ENCODE measurements at places on chromosomes 13 and 19.

DNA sequence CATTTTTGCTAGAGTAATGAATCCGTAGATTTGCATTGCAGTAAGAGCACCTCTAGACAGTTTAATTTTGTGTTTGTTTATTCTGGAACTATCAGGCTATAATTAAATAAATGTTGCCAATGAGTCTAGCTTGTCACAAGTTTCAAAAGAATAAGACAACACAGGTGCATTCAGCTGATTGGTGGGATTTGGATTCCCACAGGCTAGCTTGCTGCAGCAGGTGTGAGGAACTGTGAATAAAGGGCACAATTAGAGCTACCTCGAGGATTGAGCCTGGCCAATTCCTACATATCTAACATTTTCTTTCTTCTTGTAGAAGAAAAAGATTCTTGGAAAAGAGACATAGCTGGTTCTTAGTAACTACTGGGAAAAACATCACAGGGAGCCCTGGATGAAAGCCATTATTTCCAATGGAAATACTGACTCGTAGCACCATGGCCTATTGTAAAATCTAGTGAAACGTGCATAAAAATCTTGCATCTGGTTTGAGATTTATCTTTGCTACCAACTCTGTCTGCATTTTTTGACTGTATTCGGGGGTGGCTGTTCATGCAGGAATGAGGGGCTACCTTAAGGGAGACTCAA lies 360.9 kb downstream of the FGF9 start:
- DNase-seq = no peak

- DNase-seq = no peak
Observed at GRCh38 chr19:418761-419671, 10.1 kb upstream of the C2CD4C start.

DNA sequence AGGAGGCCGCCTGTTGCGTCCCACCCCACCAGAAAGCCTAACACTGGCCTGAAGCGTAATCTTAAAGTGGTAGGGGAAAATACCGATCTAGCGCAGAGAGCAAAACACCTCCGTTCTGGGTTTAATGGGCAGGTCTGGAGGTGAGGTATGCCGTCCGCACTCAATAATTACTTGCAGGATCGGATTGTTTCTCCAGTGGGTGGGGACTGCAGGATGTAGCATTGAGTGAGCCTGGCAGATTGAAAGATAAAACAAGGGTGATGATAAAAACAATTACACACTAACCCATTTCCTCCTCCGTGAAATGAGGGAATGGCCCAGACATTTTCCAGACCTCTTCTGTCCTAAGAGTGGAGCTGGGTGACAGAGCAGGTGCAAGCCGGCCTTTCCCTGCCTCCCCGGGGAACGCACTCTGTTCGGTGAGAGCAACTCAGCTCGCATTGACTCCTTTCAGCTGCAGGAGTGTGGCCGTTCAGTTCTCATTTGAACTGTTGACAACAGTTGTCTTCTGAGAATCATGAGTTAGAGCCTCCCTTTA lies 110.2 kb upstream of the DOCK9 start:
- DNase-seq = peak; percentile 63

DNA sequence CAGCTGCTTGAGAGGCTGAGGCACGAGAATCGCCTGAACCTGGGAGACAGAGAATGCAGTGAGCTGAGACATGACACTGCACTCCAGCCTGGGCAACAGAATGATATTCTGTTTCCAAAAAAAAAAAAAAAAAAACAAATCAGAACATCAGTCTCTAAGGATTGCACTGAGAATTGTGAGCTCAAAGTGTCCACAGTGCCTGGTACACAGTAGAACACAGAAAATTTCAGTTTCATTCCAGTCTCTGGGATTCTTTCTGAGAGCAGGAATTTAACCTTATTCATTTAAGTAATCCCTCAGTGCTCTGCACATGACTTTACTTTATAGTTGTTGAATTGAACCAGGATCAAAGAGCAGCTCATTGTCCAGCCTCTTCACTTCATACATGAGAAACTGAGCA lies 25.9 kb upstream of the GATAD2A start:
- DNase-seq = no peak

DNA sequence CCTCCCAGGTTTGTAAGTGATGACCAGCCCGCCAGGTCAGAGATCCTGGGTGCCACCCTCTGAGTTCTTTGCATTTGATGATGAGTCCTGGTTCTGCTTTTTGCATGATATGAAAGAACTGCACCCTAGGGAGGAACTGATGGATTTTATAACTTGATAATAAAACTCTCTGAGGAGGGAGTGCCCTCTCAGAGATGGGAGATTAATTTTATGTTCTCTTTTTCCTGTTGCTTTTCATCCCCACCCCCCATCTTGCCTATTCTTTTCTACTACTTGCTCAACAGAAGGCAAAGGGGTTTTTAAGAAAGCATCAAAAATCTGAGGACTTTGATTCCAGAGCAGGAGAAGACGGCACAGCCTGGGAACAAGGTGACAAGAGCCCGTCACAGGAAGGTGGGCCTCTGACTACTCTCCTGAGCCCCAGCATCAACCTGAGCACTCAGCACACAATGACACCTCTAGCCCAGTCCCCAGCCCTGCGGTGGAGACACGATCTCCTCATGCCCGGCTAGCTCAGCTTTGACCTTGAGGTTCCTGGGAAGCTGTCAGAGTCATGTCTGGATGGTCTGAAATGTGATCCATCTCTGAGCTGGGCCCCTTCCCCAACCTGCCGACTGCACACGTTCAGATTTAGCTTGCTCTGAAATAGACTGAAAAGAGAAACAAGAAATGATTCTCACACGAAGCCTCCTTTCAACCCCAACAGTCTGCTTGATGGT lies 69.1 kb downstream of the SIAH3 start:
- DNase-seq = no peak

GRCh38 chr13:43000676-43001075 lies 8.6 kb upstream of the EPSTI1 start:
- DNase-seq = no peak

- no peak for DNase-seq
Observed at GRCh38 chr19:55095260-55096060, 19.8 kb downstream of the EPS8L1 start.

- no peak for DNase-seq
Observed at GRCh38 chr19:50785329-50785728, 4.9 kb upstream of the ACP4 start.

DNA sequence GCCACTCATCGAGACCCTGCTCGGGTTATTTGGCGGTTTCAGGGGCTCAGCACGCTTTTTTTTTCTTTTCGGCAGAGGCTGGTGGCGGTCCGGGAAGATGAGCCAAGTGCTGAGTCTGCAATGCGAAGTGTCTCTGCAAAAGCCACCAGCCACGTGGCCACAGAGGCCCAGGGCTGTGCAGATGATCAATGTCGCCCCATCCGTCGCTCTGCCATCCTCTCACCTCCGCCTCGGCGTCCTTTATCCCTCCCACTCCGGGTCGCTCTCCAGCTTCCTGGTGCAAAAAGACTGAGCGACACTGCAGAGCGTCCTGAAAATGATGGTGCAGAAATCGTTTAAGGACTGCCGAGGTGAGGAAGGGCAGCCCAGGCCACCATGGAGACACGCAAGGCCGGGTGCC lies 55.0 kb downstream of the TINCR start:
- no peak for DNase-seq
